ENCODE measurements at places on chromosomes 3 and 15.

GRCh38 chr3:126023390-126023789 lies 54.4 kb downstream of the ROPN1B start:
- DNase-seq: no peak

GRCh38 chr3:131716007-131716406 lies 213.2 kb upstream of the MRPL3 start:
- no peak for DNase-seq

DNA sequence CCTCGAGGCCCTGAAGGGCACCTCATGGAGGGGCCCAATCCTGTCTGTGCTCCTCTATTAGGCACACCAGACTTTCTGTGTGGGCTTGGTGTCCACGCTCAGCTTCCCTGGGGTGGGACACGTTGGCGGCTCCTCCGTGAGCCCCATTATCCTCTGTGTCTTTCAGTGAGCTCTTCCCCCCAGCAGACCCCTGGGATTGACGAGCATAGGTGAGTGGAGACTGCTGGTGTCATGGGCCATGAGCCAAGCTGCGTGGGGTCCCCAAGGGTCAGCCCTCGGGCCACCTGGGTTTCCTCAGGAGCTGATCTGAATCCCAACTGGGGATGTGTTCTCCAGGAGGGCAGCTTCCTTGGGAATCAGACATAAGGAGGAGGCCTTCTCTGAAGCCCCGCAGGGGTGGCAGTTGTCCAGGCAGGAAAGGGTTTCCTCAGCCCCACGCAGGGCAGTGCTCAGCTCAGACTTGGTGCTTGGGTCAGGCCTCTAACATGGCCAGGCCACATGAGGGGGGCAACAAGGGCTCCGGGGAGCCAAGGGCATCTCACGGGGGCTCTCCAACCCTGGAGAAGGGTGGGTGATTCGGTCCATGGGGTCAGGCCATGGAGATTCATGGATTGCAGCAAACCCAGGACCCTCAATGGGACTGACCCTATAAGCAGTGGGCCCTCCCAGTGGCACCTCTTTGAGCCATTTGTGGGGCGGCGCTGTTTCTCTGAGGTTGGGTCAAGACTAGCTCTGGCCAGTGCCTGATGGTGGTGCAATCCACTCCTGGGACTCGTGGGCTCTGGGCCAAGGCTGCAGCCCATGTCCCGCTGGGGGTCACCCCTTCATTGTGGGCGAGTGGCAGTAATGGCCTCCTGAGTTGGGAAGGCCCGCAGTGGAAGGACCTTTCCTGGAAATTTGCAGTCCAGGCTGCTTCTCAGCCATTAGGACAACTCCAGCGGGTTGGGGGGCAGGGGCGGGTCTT lies 222.5 kb downstream of the SNRPN start:
- no peak for DNase-seq

DNA sequence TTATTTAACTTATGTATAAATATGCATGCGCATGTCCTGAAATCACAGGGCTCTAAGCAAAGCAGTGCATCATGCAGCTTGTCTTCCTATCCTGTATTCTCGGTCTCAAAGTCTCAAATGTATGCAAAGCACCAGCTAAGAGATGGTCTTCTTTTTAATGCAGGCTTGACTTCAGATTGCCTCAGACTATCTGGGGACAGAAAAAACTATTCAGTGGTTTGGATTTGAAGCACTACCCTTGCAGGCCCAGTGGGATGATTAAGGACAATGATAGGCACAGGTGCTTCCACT lies 18.5 kb upstream of the NMNAT3 start:
- DNase-seq: no peak

GRCh38 chr3:150308037-150308319 lies 100.1 kb upstream of the TSC22D2 start:
- no peak for DNase-seq

All from NCI-H187 treated with DMSO at 0.1 percent for 48 hours (cell line).